Left lobe of liver (tissue), 2 donors: ENCODE measurements at places on chromosomes 13 and 19.

DNA sequence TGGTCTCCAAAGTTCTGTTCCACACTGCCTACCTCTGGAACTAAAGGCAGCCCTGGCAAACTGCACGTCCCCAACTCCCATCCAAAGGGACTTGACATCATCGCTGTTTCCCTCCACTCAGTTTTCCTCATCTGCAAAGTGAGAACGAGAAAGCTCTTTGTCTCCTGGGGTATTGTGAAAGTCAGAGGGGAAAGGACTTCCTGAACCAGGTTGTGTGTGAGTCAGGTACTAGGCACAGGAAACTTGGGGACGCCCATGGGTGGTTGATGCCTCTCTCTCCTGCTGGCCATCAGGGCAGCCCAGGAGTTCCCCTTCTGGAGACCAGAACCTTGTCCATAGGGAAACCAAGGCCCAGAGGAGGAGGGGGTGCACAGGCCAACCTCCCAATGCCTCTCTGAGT lies 4.7 kb downstream of the CRLF1 start:
- no peak for DNase-seq

DNA sequence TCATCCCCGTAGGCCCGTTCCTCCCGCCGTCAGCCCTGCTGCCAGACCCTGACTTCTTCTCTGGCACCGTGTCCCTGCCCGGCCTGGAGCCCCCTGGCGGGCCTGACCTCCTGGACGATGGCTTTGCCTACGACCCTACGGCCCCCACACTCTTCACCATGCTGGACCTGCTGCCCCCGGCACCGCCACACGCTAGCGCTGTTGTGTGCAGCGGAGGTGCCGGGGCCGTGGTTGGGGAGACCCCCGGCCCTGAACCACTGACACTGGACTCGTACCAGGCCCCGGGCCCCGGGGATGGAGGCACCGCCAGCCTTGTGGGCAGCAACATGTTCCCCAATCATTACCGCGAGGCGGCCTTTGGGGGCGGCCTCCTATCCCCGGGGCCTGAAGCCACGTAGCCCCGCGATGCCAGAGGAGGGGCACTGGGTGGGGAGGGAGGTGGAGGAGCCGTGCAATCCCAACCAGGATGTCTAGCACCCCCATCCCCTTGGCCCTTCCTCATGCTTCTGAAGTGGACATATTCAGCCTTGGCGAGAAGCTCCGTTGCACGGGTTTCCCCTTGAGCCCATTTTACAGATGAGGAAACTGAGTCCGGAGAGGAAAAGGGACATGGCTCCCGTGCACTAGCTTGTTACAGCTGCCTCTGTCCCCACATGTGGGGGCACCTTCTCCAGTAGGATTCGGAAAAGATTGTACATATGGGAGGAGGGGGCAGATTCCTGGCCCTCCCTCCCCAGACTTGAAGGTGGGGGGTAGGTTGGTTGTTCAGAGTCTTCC lies 1.3 kb upstream of the CLASRP start:
- no peak for DNase-seq

DNA sequence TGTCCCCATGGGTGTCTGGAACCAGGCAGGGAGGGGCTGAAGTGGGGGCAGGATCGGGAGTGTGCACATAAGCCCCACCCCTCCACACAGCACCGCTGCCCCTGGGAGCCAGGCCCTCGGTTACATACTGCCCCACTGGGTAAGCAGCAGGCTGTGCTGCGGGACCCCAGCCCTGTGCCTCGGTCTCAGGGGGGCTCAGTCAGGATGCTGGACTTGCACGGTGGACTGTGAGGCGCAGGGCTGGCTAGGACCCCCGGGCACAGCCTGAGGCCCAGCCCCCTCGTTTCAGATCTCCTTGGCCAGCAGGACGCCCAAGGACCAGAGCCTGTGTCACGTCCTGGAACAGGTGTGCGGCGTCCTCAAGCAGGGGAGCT lies 16.3 kb downstream of the MPND start:
- no peak for DNase-seq

DNA sequence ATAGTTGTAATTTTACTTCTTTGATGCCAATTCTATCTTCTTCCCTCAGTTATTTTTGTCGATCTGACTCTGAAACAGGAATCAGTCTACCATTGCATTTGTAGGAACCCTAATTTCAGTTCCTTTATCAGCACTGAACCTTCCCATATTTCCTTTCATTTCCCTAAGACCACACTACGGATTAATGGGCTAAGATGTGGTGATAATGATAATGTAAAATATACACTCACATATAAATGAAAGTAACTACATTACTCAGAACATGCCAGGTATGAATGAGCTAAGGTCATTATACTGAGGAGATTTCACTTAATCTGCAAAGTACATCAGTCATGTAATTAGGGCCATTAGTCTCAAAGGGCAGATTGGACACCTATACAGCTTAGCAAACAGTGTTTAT lies 60.2 kb upstream of the RFC3 start:
- DNase-seq: no peak

- no peak for DNase-seq
Measured at GRCh38 chr13:91319996-91320395, 27.5 kb upstream of the MIR17HG start.

GRCh38 chr13:55361141-55361540 lies 1779.6 kb upstream of the PRR20A start:
- no peak for DNase-seq

DNA sequence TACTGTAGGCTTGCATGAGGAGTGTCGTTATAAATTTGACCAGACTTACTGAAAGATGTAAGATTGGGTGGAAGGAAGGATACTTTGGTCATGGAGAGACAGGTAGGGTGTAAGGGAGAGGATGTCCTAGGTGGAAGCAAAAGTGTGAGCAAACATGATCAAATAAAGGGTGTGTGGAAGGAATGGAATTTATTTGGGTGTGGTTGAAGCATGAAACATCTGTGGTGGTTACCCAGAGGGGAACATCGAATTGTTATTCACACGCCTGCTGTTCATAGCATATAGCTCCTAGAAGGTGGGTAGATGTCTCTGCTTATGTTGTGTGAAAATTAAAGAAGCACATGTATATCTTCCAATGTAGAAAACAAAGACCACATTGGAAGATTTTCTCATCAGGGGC lies 157.7 kb downstream of the ATP8A2 start:
- DNase-seq: no peak

- DNase-seq: no peak
Measured at GRCh38 chr13:73058064-73058313, 816 bp upstream of the KLF5 start.

GRCh38 chr19:35029737-35030256 lies 473 bp upstream of the SCN1B start:
- DNase-seq: no peak
